ENCODE measurements at places on chromosomes 5 and 9.

DNA sequence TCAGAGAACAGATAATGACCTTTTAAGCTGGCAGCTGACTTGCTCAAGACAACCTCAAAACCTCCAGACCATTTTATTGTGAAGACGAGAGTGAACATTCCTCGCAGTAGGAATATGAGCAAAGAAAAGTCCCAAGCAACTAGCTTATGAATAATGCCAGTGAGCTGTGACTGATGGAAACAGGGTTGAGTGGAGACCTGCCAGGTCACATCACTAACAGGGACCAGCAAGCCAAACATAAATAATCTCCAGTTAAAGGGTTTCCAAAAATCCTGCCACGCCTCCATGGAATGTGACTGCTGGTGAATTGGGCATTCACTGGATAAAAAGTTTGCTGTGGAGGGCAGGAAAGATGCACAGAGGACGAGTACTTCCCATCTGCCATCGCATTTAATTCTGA, 185.4 kb downstream of the CRB2 start:
- no peak for DNase-seq

GRCh38 chr5:32504329-32504988, 59.9 kb upstream of the ZFR start:
- DNase-seq, result no peak

DNA sequence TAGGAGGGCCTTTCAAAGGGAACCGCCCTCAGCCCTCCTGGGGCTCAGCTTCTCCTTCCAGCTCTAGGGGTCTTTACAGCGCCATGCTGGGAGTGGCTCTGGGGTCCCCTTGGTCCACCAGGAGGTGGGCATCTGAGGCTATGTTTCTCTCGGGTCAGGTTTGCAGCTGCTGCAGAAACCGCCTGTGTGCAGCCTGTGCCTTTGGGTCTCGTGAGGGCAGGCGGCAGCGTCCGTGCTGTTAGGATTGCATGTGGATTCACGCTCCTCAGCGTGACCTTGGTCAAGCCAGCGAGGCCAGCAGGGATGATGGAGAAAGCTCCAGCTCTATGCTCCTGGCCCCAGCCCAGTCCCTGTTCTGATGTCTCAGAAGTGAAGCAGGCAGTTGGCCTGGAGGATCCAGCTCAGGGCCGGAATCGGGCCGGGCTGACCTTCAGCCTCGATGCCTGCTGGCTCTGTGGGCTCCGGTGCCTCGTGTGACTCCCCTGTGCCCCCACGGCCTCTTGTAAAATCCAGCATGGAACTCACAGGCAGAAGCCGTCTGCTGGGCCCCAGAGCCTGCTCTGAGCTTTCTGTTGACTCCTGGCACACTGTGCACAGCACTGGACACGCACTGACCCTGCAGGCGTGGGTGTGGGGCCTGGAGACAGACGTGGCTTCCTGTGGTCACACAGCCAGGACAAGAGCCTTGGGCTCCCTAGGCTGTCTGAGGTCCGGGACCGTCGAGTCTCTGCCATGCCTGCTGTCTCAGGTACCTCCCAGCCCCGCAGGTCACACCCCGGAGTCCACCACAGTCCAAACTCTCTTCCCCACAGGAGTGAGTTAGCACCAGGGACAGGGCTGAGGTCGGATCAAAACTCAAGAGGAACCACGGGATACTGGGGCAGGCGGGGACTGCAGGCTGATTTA, 54.3 kb downstream of the TRIP13 start:
- DNase-seq, result no peak

- DNase-seq, result no peak
Observed at GRCh38 chr5:147578228-147579024, 68.6 kb upstream of the DPYSL3 start.

DNA sequence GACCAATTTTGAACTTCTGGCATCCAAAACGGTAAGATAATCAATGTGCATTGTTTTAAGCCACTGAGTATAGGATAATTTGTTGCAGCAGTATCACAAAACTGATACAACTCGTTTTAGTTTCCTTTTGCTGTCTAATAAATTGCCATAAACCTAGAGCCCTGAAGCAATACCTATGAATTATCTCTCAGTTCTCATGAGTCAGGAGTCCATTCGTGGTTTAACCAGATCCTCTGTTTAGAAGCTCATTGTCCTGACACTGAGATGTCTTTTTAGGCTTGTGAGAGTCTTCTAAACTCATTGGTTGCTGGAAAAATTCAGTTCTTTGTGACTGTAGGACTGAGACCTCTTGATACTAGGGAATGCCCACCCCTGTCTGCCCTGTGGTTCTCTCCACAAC, 262.9 kb downstream of the SEMA5A start:
- no peak for DNase-seq
